ENCODE measurements at places on chromosomes 11 and 22.

DNA sequence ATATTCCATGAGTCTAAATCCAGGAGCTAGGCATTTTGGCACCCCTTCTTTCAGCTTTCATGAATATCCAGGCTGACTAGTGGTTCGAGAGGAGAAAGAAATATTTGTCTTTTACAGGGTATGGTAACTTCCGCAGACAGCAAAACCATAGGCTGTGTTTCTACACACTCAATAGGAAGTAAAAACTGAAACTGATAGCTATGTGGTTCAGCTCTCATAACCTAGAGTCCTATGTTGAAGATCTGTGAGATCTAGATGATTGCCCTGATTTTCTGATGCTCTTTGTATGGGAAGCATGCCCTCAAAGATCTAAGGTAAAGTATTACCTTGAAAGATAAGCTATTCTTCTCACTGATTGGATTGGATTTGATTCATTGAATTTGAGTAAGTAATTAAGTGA lies 118.3 kb downstream of the CD44 start:
- DNase-seq: peak; percentile 11

- no peak for DNase-seq
Measured at GRCh38 chr11:34151166-34151565, 45.7 kb downstream of the NAT10 start.

DNA sequence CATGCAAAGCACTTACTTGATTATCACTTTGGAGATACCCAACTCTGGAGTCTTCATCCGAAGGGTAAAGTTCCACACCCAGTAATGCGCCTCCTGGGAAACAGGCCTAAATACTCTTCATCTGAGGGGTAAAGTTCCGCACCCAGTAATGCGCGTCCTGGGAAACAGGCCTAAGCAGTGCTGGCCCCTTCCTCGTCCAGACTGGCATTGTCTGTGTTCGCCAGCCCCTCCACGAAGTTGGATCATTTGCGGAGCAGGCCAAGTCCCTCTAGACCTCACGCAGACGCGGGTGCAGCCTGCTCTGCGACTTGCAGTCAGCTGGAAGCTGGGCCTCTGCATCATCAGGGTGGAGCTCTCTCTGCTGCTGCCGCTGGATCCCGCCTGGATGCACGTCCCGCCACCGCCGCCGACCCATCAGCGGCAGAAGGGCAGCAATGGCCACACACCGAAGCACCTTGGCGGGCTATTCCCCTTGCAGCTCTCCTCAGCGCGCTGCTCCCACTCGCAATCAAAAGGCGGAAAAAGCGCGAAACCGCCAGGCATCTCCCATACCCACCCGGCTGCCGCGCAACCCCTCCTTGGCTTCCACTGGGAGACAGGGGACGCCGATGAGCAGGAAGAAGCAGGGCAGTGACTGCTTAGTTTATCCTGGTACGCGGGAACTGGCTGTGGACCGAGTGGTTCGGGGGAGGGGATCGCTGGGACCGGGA lies 34.1 kb upstream of the GLYATL1 start:
- DNase-seq: no peak

DNA sequence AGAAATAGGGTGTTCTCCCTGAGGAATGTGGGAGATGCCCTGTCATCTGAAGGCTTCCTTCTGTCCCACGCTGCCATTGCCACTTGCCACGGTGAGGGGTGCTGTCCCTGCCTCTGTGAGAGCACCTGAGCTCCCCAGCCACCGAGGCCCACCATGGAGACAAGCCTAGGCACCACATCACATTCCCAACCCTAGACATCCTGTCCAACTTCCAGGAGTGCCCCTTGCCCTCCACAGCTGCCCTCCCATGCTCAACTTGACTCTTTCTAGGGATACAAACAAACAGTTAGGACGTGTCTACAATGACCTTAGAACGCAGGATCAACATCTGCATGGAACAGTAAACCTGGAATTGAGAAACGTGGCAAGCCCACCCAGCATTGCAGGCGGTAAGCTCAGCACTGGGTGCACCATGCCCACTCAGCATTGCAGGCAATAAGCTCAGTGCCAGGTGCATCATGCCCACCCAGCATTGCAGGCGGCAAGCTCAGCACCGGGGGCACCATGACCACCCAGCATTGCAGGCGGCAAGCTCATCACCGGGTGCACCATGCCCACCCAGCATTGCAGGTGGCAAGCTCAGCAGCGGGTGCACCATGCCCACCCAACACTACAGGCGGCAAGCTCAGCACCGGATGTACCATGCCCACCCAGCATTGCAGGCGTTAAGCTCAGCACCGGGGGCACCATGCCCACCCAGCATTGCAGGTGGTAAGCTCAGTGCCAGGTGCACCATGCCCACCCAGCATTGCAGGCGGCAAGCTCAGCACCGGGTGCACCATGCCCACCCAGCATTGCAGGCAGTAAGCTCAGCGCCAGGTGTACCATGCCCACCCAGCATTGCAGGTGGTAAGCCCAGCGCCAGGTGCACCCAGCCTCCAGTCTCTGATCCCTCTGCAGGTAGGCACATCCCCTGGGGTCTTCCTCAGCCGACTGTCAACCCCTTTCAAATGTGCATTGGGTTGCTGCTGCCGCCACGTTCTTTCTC lies 1463.9 kb downstream of the TBC1D22A start:
- DNase-seq: no peak

GRCh38 chr11:84024266-84024665 lies 738.1 kb upstream of the CCDC90B start:
- DNase-seq: no peak

DNA sequence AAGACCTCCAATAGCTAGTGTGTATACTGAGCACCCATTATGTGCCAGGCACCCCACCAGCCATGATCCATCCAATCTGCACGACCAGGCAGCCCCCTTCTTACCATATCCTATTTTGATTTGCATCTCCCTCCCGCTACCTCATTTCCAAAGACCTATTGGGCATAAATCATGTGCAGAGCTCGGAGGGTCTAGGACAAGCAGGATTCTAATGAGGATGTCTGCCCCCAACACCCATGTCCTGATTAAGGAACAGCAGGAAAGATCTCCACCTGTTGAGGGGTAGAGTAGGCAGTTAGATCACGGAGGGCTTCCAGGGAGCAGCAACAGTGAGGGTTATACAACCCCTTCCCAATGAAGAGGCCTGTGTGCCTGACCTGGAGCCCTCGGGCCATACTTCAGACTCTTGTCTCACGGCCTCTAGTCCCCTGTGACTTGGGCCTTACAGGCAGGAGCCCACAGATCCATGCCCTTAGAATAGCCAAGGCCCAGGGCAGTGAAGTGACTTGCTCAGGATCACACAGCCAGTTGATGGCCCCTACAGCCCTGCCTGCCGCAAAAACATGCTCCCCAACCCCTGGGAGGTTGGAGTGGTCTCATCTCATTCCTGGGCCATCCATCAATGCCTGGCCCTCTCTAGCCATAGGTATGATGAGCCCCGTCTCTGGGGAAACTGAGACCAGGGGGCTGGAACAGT lies 3.5 kb downstream of the RAB3IL1 start:
- no peak for DNase-seq

DNA sequence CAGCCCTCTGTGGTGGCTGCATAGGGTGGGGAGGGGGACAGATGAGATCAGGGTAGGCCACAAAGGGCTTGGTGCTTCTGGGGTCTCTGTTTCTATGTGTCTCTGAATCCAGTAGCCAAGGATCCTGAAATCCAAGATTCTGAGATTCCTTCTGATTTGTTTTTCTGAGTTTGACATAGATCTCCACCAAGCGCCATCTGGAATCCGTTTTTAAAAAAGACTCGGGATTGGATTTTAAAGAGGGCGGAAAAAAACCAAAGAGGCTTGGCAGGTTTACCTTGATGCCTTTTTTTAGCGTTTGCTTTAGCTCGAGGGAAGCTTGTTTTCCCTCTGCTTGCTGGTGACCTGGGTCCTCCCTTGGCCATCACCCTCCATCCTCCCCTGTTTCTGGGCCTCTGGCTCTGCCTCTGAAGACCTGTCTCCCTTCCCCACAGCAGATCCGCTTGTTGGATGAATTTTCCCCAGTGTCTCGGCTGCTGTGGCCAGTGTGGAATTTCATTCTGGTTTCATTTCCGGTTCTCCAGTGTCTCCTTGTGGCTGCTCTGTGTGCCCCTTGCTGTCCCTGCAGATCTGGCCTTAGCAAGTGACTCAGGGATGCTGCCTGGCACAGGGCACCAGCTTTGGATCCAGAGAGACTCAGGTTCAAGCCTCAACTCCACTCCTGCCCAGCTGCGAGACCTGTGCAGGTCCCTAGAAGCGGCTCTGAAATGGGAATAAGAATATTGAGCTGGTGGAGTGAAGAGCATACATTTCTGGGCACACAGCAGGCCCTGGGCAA lies 15.1 kb downstream of the SYNGR1 start:
- DNase-seq: no peak

GRCh38 chr22:44275631-44275995 lies 37.1 kb downstream of the SHISAL1 start:
- no peak for DNase-seq

Measured in CD4-positive, alpha-beta T cell treated with Interleukin-17A for 4 hours (primary cell).